Karpas-422 (cell line): ENCODE measurements at places on chromosomes 2 and 18.

GRCh38 chr2:64605026-64605471 is 48.7 kb downstream of the SERTAD2 start:
- no peak overlapping the region for H3K27ac ChIP-seq
- H3K27me3 ChIP-seq = no peaks in the 10 kb centered on the region
- peaks cover 31% of the 10 kb centered on the region for H3K4me1 ChIP-seq
- DNase-seq = no peak
- no peak overlapping the region for H3K4me3 ChIP-seq
- no peaks in the 10 kb centered on the region for H3K36me3 ChIP-seq

DNA sequence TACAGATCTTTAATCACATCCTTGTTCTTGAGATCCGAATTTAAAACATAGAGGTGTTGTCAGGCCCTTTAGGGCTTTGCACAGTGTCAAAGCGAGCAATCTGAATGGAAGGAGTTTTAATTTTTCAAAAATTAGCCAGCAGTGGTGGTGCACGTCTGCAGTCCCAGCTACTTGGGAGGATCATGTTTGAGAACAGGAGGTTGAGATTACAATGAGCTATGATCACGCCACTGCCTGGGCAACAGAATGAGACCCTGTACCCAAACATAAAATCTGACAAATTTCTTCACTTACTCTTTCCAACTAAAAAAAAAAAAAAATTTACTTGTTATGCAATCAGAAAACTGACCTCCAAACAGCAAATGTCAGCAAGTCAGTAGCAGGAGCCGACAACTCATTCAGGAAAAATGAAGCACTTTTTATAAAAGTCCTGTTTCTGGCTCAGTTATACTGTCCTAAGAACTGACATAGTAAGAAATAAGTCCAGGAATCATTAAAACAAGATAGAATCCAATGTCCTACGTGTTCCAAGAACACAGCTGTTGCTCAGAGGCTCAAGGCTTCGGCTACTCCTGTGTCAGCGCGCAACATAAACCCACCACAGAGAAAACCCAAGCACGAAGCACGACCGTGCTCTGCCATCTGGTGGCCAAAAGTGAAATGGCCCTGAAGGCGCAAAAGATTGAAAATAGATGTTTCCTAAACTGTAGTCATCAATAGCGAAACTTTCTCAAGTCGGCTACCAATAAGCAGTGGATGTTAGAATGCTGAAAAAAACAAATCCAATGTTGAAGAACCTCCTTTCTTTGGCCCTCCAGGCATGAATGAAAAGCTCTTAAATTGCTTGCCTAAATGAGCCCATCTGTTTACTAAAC is 138.1 kb downstream of the INO80D start:
- H3K4me3 ChIP-seq = no peak overlapping the region
- DNase-seq = peak; percentile 77
- no peaks in the 10 kb centered on the region for H3K36me3 ChIP-seq
- no peaks in the 10 kb centered on the region for H3K27me3 ChIP-seq
- no peak overlapping the region for H3K27ac ChIP-seq

DNA sequence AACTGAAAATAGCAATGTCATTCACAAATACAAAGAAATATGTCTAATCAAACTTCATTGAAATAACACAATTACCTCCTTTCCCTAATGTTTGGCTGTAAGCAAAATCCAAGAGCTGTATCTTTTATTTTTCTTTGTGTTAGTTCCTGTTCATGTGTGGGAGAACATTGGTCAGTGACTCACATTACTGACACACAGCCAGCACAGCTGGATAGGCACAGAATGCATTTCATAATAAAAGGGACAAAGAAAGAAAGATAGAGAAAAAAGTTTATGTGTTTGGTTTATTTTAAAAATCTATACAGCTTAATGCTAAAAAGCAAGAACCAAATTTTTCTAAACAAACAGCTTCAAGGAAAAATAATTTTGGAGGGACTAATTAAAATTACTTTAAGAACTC is 185.6 kb upstream of the COL3A1 start:
- no peaks in the 10 kb centered on the region for H3K36me3 ChIP-seq
- H3K4me1 ChIP-seq = no peaks in the 10 kb centered on the region
- no peak for DNase-seq
- H3K27me3 ChIP-seq = no peaks in the 10 kb centered on the region
- H3K27ac ChIP-seq = no peak overlapping the region

DNA sequence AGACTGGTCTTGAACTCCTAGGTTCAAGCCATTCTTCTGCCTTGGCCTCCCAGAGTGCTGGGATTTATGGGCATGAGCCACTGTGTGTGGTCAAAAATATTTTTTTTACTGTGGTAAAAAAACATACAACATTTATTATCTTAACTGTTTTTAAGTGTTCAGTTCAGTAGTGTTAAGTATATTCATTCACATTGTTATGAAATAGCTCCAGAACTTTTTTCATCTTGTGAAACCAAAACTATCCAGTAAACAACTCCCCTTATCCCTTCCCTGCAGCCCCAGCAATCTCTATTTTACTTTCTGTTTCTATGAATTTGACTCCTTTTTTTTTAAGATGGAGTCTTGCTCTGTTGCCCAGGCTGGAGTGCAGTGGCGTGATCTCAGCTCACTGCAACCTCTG is 9.3 kb downstream of the RMC1 start:
- DNase-seq = no peak
- H3K36me3 ChIP-seq = peaks cover 27% of the 10 kb centered on the region
- peaks cover 11% of the 10 kb centered on the region for H3K4me1 ChIP-seq
- no peak overlapping the region for H3K4me3 ChIP-seq
- H3K27ac ChIP-seq = no peak overlapping the region

DNA sequence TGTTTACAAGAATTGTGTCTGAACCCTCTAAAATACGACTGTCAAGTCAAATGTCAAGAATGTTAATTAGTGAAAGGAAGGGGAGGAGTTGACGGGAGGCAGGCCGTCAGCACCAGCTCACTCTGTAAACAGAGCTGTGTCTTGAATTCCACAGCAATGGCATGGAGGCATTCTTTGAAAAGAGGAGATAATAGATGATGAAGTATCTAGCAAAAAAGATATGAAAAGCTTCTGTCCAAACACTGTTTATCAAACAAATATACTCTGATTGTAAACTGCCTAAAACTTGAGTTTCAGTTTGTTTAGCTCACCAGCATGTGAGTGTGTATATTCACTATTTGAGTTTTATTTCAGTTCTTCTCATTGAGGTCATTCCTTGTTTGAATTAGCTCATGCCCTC is 94.7 kb upstream of the CDC42EP3 start:
- no peak overlapping the region for H3K27ac ChIP-seq
- no peak for DNase-seq
- no peaks in the 10 kb centered on the region for H3K4me1 ChIP-seq
- H3K36me3 ChIP-seq = no peaks in the 10 kb centered on the region

DNA sequence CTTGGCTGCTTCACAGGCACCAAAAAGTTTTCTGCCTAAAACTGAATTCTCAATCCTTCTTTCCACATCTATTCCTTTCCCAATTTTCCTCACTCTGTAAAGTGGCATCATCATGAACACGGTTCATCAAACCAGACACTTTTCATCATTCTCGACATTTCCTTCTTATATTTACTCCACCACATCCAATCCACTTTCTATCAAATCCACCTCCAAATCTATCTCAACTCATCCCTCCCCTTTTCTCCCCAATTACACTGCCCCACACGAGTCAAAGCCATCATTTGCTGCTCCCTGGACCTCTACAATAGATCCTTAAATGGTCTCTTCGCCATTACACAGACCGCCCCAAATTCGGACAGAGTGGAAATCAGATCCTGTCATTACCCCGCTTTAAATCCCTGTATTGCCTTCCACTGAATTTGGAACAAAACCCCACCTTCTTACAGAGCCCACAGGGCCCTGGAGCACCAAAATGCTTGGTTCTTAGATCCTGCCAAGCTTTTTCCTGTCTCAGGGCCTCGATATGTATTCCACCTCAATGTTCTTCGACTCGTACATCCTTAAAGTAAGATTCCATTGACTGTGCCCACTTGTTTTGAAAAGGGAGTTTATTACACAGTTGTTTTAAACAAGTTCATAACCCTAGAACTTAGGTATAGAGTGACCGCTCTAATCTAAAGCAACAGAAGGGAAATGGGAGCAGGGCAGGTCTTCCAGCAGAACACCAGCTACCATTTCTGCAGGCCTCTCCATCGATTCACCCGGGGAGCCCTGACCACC is 856 bp downstream of the ACAA2 start:
- peaks cover 22% of the 10 kb centered on the region for H3K4me1 ChIP-seq
- H3K36me3 ChIP-seq = no peaks in the 10 kb centered on the region
- peak overlapping the region; percentile 89 for H3K27ac ChIP-seq
- DNase-seq = peak; percentile 49
- H3K27me3 ChIP-seq = no peaks in the 10 kb centered on the region

DNA sequence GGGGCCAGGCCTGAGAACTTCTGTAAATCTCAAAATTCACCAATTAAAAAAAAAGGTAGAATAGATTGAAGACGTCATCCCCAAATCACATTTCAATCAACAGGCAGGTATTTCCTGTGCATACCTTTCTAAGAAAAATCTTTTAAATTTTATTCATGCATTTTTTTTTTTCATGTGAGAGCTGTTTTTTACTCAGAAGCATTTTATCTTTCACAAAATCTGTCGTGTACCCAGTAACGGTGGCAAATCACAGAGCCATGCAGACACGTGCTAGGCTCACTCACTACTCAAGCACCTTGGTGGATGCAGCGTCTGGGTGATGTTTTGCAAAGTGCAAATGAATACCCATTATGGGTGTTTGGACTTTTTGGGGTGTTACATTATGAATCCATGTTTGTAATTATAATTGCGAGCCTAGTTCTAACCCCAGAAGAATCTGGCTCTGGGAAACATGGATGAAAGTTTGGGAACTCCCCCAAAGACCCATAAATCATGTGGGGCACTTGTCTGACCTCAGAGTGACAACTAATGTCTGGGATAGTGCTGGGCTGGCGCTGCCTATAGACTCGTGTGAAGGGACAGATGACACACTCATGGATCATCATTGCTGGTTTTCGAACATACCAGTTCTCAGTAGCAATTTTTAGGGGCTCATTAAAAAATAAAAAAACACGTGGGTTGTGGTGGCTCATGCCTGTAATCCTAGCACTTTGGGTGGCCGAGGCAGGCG is 335.2 kb downstream of the LPIN1 start:
- DNase-seq = peak; percentile 76
- H3K27ac ChIP-seq = peak overlapping the region; percentile 95
- H3K27me3 ChIP-seq = no peaks in the 10 kb centered on the region
- H3K36me3 ChIP-seq = no peaks in the 10 kb centered on the region
- H3K4me1 ChIP-seq = peaks cover 74% of the 10 kb centered on the region

DNA sequence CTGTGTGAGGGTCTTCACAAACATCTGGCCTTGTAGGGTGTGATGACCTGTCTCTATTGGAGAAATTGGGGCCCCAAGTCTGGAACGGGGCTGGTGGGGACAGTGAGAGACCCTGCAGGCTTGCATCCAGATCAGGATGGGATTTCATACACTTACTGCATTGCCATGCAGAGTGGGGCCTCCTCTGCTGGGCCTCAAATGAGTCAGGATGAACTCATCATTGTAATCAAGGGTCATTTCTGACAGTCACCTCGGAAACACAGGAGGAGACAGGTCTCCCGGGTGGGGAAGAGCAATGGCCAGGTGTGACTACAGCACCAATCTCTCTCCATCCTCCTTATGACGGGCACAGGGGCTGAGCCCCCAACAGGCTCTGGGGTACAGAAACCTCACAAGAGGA is 48.1 kb upstream of the GALR1 start:
- H3K4me1 ChIP-seq = peaks cover 2% of the 10 kb centered on the region; the same call in 1 of the 2 replicates
- no peak overlapping the region for H3K4me3 ChIP-seq
- H3K36me3 ChIP-seq = no peaks in the 10 kb centered on the region
- DNase-seq = no peak
- H3K27ac ChIP-seq = no peak overlapping the region

DNA sequence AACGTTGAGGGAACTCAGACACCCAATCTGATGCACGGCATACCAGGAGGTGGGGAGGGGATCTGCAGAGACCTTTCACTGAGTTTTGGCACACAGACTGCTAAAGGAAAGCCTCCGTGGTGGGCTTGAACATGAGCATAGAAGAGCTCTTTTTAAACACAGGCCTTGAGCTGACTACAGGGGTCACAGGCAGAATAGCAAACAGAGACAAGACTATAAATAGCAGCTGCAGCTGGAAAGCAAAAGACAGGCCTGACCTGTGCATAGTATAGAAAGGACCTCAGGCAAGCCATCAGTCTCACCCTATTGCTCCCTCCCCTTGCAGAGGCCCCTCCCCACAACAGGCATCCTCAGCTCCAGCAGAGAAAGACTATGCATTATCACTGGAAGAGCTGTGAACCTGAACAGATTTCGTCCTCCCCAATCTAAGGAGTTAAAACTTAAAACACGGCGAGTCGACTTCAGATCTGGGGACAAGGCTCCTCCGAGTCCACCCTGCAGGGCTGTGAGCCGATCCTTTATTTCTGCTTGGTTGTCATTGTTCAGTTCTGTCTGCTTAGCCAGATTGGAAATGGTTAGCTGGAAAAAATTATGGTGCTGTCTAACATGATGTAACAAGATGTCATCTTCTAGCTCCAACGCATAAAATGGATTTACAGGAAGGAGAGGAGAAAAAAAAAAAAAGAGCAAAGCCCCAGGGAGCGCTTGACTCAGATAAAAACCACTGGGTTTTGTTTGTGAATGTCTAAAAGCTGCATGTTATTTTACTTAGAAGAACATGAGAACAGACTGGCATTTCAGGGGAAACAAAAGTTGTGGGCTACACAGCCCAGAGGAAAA is 25.2 kb upstream of the LCLAT1 start:
- no peak for DNase-seq
- H3K27ac ChIP-seq = no peak overlapping the region
- H3K4me1 ChIP-seq = no peaks in the 10 kb centered on the region
- no peaks in the 10 kb centered on the region for H3K27me3 ChIP-seq
- H3K36me3 ChIP-seq = no peaks in the 10 kb centered on the region

DNA sequence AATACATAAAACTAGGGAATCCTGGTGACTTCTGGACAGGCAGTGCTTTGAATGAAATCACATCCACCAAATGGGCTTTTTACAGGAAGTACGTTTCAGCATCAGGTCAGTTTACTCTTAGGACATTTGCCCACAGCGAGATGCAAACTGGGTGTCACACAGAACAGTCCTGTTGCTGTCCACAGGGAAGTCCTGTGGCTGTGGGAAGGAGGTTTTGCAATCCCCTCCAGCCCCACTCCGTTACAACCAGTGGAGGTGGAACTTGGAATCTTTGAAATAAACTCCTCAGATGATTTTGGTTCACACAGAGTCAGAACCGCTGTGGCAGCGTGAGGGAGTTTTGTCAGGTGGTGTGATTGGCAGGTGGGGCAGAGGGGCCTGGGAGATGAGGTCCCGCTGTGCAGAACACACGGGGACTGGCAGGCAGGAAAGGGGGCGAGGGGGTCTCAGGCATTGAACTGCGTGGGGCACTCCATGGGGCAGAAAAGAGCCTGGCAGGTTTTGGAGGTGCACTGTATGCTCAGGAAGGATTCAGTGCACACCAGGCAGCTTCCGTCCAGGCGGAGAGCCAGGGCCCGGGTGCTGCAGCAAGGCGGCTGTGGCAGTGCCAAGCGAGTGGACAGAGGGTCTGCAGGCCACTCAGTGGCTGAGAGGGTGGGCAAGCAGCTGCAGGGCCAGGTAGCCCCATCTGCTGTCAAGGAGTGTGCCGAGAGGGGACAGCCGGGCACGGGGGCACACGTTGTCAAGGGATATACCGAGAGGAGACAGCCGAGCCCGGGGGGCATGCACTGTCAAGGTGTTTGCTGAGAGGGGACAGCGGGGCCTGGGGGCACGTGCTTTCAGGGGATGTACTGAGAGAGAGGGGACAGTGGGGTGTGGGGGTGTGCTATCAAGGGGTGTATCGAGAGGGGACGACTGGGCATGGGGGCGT is 148.7 kb downstream of the LDLRAD4 start:
- H3K36me3 ChIP-seq = no peaks in the 10 kb centered on the region
- H3K4me3 ChIP-seq = no peak overlapping the region
- H3K4me1 ChIP-seq = no peaks in the 10 kb centered on the region
- H3K27ac ChIP-seq = no peak overlapping the region
- no peak for DNase-seq
- no peaks in the 10 kb centered on the region for H3K27me3 ChIP-seq
